ENCODE measurements at places on chromosomes 13 and 19. TPM values are rescaled to one million over a fixed set of nuclear protein-coding genes. Genes with fewer than 3 reads are reported as not detected.

The GMIP gene
- 6.0 TPM for total RNA-seq

The C5AR1 gene
- 0.21 TPM for total RNA-seq

The SMIM44 gene
- total RNA-seq: not detected

The MATK gene
- total RNA-seq: not detected

The PAK4 gene
- total RNA-seq: 9.2 TPM

The CKAP2 gene
- 6.7 TPM for total RNA-seq

The ZNF529 gene
- 6.3 TPM for total RNA-seq

The LRRC63 gene
- not detected for total RNA-seq

The CIC gene
- total RNA-seq: 18.3 TPM

The SLC5A5 gene
- total RNA-seq: 0.21 TPM

The TMEM145 gene
- total RNA-seq: not detected

The ZNF66 gene
- 4.1 TPM for total RNA-seq

The ADAMTS10 gene
- not detected for total RNA-seq
